Left colon (tissue), 2 donors: ENCODE measurements at places on chromosomes 3 and 15.

DNA sequence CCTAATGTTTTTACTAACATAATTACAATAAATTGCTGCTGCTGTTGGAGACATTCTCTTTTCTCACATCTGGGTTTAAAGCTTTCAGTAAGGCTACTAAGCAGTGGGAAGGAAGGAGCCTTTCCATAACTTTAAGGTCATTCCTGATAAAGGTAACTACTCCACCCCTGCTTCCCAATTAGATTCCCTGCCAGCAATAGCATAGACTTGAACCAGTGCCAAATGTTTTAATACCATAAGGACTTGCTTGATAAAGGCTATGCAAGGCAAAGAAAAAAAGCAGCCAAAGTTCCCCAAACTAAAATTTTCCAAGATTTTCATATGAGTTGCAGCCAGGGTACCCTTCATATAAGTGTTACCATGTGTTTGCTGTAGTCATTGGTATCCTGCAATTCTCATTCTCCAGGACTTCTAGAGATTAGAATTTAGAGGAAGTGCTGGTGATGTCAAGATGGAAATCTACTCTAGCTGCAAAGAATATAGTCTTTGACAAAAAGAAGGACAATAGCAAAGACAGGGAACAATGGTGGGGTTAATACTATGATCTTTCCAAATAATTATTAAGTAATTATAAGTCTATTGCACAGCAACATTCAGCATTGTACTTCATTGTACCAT, 106.1 kb downstream of the FILIP1L start:
- no peak for DNase-seq

DNA sequence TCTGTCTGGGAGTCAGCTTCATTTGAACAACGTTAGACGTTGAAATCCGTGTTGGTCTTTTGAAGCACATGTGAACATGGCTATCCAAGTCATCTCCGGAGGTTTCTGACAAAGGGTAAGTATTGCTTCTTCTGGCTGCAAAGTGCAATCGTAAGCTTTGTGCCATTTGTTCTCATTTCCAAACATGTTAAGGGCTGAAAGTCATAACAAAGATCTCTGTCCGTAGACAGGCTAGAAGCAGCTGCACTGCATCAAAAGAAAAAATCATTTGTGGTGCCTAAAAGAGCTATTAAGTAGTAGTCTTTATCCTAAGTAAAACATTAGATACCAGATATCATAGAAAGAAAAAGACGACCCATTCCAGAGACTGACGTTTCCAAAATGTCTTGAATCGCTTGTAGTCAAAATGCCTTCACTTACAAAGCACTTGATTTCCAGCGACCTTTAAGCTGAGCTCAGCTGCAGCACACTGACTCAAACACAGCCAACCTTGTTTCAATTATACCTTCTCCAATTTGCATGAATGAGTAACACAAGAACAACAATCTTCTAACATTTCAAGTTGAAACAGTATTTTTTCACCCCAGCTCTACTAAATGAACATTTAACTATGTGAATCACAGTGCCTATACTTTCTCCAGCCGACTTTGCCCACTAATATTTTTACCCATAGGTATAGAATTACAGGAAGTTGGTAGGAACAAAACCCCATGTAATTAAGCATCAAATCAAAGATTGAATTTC, 76.6 kb downstream of the NEDD4 start:
- no peak for DNase-seq

- no peak for DNase-seq
Measured at GRCh38 chr3:170749765-170750477, 120.1 kb downstream of the RPL22L1 start.

- DNase-seq: no peak
Measured at GRCh38 chr3:146593776-146594175, 11.4 kb downstream of the PLSCR5 start.

DNA sequence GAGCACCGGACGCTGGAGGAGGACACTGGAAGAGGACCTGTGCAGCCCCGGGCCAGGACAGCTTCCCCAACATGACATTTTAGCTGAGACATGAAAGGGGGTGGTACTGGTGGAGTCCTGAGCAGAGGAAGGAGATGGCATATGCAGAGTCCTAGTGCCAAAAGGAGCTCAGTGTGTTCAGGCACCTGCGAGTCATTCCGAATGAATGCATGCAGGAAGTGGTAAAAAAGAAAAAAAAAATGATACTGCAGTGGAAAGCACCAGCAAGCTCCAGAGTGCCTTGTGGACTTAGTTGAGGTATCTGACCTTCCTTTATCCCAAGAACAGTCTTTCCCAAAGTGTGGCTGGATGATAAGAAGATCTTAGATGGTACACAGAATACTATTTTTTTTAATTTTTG, 6.6 kb upstream of the ZNF148 start:
- no peak for DNase-seq
